ENCODE measurements at places on chromosomes 4 and X. TPM values are rescaled to one million over a fixed set of nuclear protein-coding genes. Genes with fewer than 3 reads are reported as not detected.

DNA sequence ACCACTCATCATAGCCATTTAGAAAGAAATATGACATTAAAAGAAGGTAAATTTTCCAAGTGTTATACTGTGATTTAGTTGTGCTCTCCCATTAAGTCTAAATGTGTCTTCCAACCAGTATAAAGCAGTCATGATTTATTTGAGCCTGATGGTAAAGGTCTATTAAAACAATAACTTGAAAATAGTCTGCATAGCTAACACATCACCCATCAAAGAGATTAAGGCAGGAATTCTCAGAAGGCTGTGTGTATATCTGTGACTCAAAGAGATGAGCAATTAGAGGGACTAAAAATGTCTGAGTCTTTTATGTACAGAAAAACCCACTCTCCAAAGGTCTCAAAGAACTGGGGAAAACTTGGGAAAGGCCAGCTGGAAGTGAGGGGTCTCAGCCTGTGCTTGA lies 70.3 kb upstream of the IQCM start:
- DNase-seq = no peak

PABPC4L gene
- 0.32 TPM for total RNA-seq

NDP gene
- 0.16 TPM for total RNA-seq

EGFL6 gene
- total RNA-seq = 0.10 TPM

DNA sequence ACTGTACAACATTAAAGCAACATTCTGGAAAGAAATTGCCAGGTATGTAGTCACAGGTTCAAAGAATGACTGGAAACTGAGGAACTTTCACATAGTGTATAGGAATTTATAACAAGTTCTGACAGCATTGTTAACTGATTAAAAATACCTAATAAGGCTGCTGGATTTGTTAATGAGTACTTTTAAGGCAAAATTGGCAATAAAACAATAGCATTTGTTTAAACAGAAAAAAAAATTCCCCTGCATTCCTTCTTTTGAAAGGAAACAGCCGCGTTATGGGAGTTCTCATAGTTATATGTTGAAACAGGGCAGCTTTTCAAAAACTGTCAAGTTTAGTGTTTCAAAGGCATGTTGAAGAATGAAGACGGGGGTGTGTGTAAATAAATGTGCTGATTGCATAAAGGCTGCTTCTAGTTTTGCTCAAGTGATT lies 282.5 kb upstream of the FAT1 start:
- DNase-seq = no peak

ZBTB49 gene
- total RNA-seq = 5.1 TPM

DNA sequence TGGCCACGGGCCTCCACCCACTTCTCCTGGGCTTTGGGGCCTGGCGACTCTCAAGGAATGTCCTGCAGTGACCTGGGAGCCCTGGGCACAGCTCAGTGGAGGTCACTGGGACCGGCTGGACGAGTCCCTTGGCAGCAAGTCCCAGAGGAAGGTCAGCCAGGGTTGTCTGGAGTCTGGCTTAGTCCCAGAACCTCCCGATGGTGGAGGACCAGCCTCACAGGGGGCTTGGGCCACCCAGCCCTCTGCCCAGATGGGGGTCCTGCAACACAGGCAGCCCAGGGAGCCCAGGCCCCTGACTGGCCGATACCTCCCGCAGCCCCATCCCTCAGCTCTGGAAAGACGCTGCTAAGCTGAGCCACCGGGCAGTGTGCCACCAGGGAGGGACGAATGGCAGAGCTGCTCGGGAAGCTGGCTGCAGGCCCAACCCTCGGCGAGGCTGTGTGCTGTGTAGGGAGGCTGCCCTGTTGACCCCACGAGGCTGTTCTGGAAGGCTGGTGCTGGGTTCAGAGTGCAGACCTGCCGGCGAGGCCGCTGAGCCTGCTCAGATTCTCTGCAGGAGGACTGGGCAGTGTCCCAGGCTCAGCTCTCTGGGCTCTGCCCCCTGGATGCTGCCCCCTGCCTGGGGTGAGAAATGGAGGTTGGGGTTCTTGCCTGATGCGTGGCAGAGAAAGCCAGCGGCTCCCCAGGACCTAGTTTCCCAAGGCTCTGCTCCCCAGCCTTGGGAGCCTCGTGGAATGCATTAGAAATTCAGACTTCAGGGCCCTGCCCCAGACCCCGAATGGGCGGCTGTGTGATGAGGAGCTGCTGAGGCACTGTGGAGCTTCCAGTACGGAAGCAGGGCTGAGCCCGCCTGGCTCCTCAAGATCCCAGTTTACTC lies 61.7 kb downstream of the ADRA2C start:
- peak; percentile 91 for DNase-seq

DNA sequence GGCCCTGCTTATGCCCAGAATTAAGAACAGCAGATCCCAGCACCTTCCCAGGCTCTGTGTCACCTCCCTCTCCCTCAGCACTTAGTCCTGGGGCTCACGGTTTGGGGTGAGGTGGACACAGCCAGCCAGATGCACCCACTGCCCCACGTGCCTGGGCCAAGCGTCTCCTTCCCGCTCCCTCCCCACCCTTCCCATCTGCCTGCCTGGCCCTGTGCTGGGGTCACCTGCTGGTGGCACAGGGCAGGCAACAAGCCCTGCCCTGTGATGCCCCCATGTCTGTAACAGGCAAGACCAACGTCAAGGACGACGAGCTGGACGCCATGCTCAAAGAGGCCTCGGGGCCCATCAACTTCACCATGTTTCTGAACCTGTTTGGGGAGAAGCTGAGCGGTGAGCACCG lies 5.3 kb downstream of the MYL5 start:
- no peak for DNase-seq

CSN1S1 gene
- total RNA-seq = not detected

DNA sequence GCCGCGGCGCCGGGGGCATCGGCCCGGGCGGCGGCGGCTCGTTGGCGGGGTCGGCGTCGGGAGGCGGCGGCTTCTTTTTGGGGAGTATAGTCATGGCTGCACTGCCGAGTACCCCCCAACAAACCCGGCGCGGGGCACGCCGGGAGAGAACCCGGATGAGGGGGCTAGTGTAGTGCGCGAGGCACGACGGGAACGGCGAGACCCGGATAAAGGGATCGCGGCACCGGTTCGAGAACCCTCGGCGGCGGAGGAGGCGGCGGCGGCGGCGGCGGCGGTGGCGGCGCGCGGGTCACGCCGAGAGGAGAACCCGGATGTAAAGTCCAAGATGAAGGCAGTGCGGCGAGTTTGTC lies at the start of gene OTUD5:
OTUD5 (minus strand) TSS at position 131 of the 350 bp plus-strand sequence; CDS start at position 94, 37 bp downstream.
- DNase-seq = no peak

DNA sequence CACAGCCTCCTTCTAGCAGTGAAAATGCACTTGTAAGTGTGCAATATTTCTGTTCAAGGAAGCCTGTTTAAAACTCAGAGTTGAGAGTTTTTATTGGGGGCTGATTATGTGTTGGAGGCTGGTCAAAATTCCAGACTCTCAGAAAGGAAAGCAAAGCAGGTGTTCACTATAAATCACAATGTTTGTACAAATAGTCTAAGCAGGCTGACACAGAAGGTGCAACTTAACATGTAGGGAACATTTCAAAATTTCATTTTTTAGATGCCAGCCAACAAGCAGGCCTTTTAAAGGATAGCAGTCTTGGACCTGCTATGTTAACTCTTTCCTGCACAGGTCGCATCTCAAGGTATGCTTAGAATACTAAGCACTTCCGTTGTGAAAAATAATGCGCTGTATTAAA lies 112.3 kb upstream of the IL13RA1 start:
- DNase-seq = no peak

GRCh38 chr4:150337734-150338133 lies 244.2 kb upstream of the MAB21L2 start:
- no peak for DNase-seq

DNA sequence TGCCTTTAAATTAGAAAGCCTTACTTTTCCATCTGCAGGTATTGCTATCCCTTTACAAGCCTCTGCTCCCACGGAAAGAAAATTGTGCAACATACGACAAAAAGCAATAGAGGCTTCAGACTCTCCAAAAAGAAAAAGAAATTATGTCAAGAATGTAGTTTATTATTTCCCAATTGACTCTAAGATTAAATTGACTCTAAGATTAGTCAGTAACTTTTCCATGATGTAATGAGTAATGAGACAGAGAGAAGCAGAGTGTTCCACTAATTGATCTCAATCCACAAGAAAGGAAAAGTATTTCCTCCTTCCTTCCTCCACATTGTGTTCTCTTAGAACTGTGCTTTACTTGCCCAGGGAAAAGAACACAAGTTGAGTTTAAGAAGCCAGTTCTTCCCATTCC lies 345.7 kb upstream of the HS3ST1 start:
- no peak for DNase-seq

GRCh38 chr4:183155450-183156184 lies 56.6 kb downstream of the WWC2 start:
- DNase-seq = no peak

GRCh38 chr4:119865389-119865788 lies 201.3 kb downstream of the MAD2L1 start:
- DNase-seq = no peak

ZRSR2 gene
- 8.4 TPM for total RNA-seq

TTC29 gene
- total RNA-seq = not detected

DNA sequence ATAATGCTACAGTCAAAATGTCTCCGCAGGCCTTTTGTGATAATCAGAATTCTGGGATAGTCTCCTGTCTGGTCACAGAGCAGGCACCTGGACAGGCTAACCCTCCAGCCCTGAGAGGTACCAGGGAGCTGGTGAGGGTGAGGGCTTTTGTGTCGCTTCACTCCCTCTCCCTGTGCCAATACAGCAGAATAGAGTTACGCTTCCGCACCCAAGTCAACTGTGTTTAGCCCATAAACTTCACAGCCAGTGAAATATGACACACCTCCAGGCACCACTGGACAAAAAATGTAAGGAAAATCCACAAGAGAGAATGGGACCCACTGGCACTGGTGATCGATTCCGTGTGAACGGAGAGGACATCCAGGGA lies 1.3 kb downstream of the GAK start:
- DNase-seq = peak; percentile 46

RHOXF2 gene
- not detected for total RNA-seq

DNA sequence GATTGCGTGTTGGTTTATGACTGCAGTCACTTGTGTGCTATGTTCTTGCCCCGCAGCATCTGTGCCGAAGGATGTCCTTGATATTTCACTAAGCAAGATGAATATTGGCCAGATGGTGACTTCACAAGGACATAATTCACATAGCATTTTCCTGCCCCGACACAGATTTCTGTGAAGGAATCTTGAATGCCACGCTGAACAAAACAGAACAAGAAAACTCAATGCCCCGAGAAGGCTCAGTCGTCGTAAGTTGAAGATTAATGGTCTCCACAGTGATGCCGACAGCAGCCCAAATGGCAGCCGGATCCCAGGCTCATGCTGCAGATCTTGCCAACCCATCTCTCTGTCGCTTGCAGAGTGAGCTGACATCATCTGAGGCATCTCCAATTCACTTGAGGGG lies 145.9 kb downstream of the CPEB2 start:
- no peak for DNase-seq

DNA sequence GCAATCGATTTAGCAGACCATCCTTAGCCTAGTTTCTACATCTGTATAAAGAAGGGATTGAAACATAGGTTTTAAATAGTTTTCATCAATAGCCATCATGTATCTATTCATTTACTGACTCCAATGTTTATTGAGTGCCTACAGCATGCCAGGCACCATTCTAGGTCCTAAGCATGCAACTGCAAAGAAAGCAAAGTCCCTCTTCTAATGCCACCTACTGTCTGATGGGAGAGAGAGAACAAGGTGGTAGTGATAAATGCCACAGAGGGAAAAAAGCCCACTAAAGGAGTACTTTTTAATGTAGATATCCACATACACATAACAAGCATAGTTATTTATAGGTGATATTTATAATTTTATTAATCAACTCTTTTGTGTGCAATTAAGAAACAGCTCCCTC lies 67.6 kb upstream of the PPARGC1A start:
- DNase-seq = no peak

GRCh38 chr4:81620442-81620841 lies 148.7 kb upstream of the RASGEF1B start:
- no peak for DNase-seq

SSX4 gene
- not detected for total RNA-seq

- DNase-seq = no peak
Measured at GRCh38 chr4:25663781-25664180, 8.1 kb downstream of the SLC34A2 start.

SERTM2 gene
- 0.05 TPM for total RNA-seq

Measured in colonic mucosa (tissue), 4 donors.